Thoracic aorta (tissue), 2 donors: ENCODE measurements at places on chromosomes 1 and 21.

GRCh38 chr1:44336668-44337067, 18.4 kb downstream of the ERI3 start:
- DNase-seq: no peak

- DNase-seq: no peak
Measured at GRCh38 chr1:220291580-220291979, 19.3 kb upstream of the RAB3GAP2 start.

DNA sequence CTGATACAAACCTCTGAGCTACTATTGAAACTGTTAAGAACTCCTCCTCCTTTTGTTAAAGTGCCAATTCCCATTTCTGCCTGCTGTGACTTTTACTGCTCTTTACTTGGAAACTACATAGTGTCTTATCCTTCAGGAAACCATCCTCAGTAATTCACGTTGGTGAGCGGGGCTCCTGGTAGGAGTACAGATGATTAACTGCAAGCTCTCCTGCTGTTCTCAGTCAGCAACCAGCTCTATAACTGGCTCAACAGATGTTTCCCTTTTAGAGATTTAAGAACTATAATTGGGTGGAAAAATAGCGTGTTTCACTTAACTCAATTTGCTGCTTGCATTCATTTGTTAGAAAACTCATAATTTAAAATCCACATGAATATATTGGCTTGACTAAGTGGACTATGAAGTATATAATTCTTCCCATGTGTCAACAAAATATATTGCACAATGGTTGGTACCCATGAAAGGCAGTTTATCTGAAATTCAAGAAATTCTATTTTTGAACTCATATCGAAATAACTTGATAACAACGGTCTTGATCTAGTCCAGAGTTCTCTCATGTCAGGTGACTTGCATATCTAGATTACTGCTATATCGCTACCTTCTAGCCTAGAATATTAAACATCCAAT, 574.0 kb downstream of the KCNT2 start:
- no peak for DNase-seq

GRCh38 chr1:53066891-53067738, 5.1 kb downstream of the PODN start:
- no peak for DNase-seq

GRCh38 chr1:997713-997992, 2.2 kb downstream of the HES4 start:
- DNase-seq: no peak
